Tongue (tissue), 3 donors: ENCODE measurements at places on chromosomes 4 and X.
A peak's percentile ranks its signal among the peaks of the same experiment; 100 is the strongest.

DNA sequence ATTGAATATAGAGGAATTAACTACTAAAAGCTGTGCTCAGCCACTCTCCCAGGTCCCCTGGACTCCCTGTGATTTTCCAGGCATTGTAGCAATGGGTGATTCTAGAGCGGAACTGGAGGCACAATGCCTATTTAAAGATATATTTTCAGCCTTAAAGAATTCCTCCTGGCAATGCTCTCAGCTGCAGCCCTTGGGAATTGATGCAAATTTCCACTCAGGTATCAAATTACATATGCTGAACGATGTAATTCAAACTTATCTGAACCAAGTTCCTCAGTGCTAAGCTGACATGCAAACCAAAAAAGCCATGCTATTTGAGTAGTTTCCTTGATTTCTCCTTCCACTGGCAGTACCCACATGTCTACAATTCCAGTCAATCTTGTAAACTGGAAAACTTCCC is 86.3 kb upstream of the GABRA3 start:
- DNase-seq, result peak; percentile 25

- DNase-seq, result no peak
These were observed 1.4 kb downstream of the COX7B start for GRCh38 chrX:77900688-77901087.

DNA sequence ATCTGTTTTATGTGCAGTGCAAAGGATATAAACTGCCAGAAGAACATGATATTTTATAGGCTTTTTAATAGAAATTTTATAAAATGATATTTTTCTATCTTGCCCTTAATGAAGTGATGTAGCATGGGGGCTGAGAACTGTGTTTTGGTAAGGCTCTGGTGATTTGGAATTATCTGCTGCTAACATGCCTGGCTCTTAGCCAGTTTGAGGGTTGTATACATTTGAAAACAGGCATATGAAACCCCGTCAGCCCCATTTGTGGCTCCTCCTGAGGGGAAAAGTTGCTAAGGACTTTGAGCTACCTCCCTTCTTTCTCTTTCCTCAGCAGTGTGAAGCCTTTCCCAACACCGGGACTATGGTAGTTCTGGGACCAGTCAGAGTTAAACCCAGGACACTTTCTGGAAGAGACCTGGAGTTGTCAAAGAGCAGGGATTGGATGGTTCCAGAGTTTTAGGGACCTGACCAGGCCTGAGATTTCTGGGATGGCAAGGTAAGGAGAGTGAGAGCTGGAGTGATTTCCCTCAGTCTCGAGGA is 4.7 kb downstream of the SFRP2 start:
- no peak for DNase-seq

DNA sequence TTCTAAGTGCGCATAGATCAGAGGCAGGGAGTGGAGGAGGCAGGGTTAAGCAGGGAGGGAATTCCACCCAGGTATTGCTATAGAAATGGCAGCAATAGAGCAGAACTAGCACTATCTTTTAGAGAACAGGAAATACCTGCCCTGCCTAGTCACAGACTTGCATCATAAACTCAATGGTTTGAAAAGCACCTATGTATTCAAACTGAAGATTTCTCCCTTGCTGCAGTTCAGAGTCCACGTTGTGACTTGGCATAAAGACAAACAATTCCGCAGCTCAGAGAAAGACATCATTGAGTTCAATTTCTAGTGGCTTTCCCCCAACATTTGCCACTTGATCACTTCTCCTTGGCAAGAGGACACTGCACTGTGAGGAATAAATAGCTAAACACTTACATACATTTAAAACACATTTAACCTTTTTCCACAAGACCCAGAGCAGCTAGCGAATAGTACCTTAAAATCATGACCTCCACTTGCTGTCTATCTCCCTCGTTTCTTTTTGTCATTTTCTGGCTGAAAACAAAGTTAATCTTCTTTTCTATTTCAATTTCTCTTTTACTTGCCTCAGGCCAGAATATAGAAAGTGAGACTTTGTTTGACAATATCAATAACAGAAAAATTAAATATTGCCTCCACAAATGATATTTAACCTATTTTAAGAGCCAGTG is 42.4 kb downstream of the SLC7A11 start:
- DNase-seq, result peak; percentile 44

GRCh38 chr4:11634283-11634682 is 205.6 kb upstream of the HS3ST1 start:
- DNase-seq, result no peak

- DNase-seq, result no peak
These were observed 222.0 kb downstream of the PPP3CA start for GRCh38 chr4:101125045-101125942.

DNA sequence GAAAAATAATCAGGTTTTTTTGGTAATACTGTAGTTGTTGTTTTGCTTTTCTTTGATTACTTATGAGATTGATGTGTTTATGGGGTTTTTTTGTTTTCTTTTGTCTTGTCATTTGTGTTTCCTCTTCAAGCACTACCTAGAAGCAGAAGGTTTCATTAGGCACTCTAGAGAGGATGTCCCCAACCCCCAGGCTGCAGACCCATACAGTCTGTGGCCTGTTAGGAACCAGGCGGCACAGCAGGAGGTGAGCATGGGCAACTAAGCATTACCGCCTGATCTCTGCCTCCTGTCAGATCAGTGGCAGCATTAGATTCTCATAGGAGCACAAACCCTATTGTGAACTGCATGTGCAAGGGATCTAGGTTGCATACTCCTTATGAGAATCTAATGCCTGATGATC is 22.9 kb upstream of the NOCT start:
- no peak for DNase-seq

- DNase-seq, result no peak
These were observed 947.1 kb upstream of the HS3ST1 start for GRCh38 chr4:12375805-12376204.

DNA sequence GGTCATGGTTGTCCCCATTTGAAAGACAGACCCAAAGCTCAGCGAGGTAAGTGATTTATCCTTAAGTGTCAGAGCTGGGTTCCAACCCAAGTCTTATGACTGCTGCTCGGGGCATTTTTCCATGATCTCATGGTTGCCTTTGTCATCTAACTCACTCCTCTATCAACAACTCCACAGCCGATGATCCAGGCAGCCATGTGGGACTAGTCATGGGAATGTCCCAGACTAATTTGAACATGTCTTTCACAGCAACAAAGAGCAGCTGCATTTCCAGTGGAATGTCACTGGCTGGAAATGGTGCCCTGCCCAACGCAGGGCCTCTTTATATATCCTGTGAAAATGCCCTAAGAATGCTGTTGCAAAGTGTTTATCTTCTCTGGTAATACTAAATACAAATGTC is 284.8 kb upstream of the PPARGC1A start:
- DNase-seq, result peak; percentile 95

- peak; percentile 95 for DNase-seq
These were observed at the start of gene IKBKG for GRCh38 chrX:154547245-154548027. IKBKG (plus strand) TSS chrX:154547620; CDS start chrX:154552003, 4,383 bp downstream.

- no peak for DNase-seq
These were observed at the start of gene ADH4 for GRCh38 chr4:99144070-99144469. ADH4 (minus strand) TSS chr4:99144297; CDS start chr4:99144222, 75 bp downstream.

GRCh38 chrX:155968791-155969190 is 28.7 kb upstream of the IL9R start:
- no peak for DNase-seq

DNA sequence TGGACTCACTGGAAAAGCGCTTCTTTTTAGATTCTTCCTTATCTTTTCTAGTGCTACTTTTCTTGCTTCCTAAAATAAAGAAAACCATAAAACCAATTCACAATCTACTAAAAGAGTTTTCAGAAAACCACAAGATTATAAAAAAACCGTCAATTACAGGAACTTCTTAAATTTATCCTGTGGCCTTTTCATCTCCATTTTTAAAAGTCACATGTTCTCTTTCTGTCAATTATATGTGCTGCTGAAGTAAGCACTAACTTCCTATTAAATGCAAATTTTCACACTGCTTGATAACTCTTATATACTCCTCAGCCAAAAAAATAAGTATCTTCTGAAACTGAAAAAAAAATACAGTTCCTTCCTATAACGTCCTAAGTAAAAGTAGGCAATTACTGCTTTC is 32.8 kb downstream of the CENPC start:
- DNase-seq, result no peak

- no peak for DNase-seq
These were observed 106.8 kb downstream of the ELOVL6 start for GRCh38 chr4:110091434-110092140.

DNA sequence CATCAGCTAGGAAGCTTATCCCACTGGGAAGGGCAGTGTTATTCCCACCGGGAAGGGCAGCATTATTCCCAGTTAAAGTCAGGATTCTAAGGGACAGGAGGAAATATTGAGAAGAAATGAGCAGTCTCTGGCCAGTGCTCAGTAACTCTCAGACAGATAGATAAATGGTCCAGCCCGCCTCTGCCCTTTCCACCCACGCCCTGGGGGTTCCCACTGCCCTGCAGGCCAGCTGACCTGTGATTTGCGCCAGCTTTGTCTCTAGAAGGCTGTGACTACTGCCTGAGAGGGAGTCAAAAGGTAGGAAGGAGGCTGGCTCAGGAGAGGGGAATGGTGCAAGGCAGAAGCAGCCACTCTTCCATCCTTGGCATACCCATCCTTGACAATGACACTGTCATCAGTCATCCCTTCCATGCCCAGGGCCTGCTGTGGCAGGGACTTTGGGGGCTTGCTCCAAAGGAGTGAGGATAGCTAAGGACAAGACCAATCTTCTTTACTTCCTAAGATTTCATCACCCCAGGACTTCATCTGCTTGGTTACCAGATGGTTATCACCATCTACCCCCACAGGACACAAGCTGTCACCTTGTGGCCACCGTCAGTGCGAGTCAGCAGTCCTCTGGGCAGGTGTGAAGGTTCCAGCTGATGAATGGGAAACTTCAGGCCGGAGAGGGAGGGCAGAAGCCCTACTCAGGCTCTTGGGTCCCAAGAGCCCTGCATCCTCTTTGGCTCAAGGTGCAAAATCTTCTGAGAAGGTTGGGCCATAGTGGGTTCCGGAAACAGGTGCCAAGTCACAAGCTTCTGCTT is 49.5 kb downstream of the SEPSECS start:
- no peak for DNase-seq

GRCh38 chr4:62366939-62367338 is 1166.8 kb downstream of the ADGRL3 start:
- DNase-seq, result no peak

DNA sequence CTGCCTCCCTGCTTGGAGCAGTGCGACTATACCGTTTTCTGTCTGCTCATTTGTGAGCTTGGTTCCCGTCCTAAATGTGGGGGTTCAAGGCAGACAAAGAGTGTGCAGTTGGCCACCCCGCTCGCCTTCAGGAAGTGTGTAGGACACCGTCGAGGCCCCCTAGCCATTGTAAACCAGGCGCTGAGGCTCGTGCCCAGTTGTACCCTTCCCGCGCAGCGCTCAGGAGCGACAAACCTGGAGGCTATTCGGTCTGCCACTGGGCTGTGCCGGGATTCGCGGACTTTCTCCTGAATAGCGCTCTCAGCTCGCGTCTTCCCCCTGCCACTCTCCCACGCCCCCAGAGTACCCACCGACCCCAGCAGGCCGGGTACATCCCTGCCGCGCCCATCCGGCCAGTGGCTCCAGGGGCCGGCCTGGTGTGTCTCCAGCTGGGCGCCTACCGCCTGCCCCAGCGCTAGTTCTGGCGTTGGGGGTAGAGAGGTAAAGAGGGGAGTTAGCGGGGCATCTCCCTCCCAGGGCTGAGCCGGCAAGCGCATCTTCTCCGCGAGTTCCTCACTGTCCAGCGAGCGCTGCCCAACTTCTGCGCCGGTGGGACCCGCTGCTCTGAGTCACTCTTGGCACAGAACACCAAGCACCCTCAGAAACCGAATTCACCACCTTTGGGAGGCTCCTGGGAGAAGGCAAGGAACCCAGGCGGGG is 880 bp upstream of the LONRF3 start:
- no peak for DNase-seq

DNA sequence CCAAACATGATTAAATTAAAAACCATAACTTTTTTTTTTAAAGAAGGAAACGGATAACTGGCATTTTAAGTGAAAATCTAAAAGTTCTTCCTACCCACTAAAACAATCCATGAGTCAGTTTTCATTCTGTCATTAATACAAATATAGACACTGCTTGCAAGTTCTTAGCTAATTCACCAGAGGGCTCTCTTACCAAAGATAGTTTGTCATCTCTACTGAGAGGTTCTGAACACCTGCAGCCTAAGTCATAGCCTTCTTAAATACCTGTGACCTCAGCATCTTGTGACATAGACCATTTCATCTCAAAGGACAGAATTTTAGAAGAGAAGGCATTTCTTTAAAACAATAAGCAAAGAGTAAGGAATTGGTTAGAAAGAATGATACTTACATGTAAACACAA is 65.3 kb upstream of the FAM120C start:
- DNase-seq, result peak; percentile 8

- DNase-seq, result no peak
These were observed 16.8 kb upstream of the TIMM8A start for GRCh38 chrX:101365301-101365795.
